ENCODE measurements at places on chromosomes 2 and 18. TPM values are rescaled to one million over a fixed set of nuclear protein-coding genes. Genes with fewer than 3 reads are reported as not detected.

The SP140L gene
- 2.2 TPM for total RNA-seq

The PLEKHH2 gene
- 1.8 TPM for total RNA-seq

The CD207 gene
- not detected for total RNA-seq

The EFR3B gene
- 0.39 TPM for total RNA-seq

The IDH1 gene
- total RNA-seq = 87.2 TPM

The LYG1 gene
- total RNA-seq = 0.79 TPM

The ALK gene
- under 0.01 TPM for total RNA-seq

The EVX2 gene
- total RNA-seq = not detected

The EFHD1 gene
- total RNA-seq = 3.8 TPM

The SERPINB11 gene
- not detected for total RNA-seq

The RAB31 gene
- 34.2 TPM for total RNA-seq

The HES6 gene
- 1.6 TPM for total RNA-seq

The EPAS1 gene
- 489 TPM for total RNA-seq

The CLEC4F gene
- not detected for total RNA-seq

The BOLL gene
- total RNA-seq = not detected

The SDC1 gene
- total RNA-seq = 268 TPM

The ELOA2 gene
- not detected for total RNA-seq

The TLX2 gene
- total RNA-seq = not detected

The IL37 gene
- not detected for total RNA-seq

The NCOA1 gene
- total RNA-seq = 22.1 TPM

The RAB27B gene
- total RNA-seq = 9.8 TPM

The COLEC11 gene
- total RNA-seq = 0.39 TPM

The ANTXR1 gene
- total RNA-seq = 21.9 TPM

The CLIP4 gene
- total RNA-seq = 2.7 TPM

The SLC9A2 gene
- under 0.01 TPM for total RNA-seq

The KIAA2012 gene
- total RNA-seq = under 0.01 TPM

The FIGN gene
- 5.1 TPM for total RNA-seq

The NETO1 gene
- not detected for total RNA-seq

The IL36G gene
- total RNA-seq = not detected

The TMEM17 gene
- 1.6 TPM for total RNA-seq

The M1AP gene
- 0.39 TPM for total RNA-seq

The ZSWIM2 gene
- not detected for total RNA-seq

The EIF2AK3 gene
- 54.4 TPM for total RNA-seq

The HOXD4 gene
- not detected for total RNA-seq

The HIBCH gene
- 8.9 TPM for total RNA-seq

The LRATD1 gene
- 6.5 TPM for total RNA-seq

The CAPN14 gene
- total RNA-seq = under 0.01 TPM

The SLC30A3 gene
- 0.11 TPM for total RNA-seq

The ME2 gene
- total RNA-seq = 13.9 TPM

The CDH2 gene
- total RNA-seq = 10.3 TPM

The DHRS9 gene
- not detected for total RNA-seq

The GNAL gene
- total RNA-seq = 0.43 TPM

The SNRNP27 gene
- total RNA-seq = 22.8 TPM

The CTAGE1 gene
- total RNA-seq = 0.22 TPM

The BCL2 gene
- total RNA-seq = 0.39 TPM

All from placental epithelial cell (primary cell).